ENCODE measurements at places on chromosomes 3 and 15.

DNA sequence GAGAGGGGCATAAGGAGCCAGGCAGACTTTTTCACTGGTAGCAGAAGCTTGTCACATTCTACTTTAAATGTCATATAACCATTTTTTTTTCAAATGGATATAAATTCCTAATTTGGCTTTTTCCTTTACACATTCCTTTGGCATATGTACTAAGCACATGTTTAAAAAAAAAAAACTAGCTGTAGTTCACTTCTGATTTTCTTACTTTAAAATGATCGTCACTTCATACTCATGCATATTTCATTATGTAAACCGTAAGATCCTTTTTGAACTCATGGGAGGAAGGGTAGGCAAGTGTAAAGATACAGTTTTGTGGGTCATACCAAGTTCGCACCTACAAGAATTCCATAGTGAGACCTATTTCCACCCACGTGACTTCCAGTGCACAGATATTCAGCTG, 45.1 kb upstream of the BFSP2 start:
- no peak for DNase-seq

DNA sequence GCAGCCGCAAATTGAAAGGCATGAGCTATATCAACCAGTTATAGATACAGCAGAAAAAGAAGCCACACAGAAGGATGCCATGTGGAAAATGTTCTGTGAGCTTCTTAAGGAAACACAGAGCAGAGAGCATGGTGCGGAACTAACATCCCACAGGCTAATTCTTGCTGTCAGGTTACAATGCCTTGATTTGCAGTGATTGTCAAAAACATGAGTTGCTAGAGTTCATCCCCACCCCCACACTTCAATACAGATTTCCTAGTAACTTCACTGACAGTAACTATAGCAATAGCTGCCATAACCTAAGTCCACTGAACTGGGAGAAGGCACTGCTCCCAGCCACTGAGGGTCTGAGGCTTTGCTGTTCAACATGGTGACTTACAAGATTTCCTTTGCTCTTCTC, 821.6 kb downstream of the SQOR start:
- DNase-seq, result no peak

GRCh38 chr15:62927836-62928235, 114.7 kb upstream of the TPM1 start:
- DNase-seq, result no peak

- DNase-seq, result no peak
These were observed 149.5 kb downstream of the RAP2B start for GRCh38 chr3:153311541-153311940.

DNA sequence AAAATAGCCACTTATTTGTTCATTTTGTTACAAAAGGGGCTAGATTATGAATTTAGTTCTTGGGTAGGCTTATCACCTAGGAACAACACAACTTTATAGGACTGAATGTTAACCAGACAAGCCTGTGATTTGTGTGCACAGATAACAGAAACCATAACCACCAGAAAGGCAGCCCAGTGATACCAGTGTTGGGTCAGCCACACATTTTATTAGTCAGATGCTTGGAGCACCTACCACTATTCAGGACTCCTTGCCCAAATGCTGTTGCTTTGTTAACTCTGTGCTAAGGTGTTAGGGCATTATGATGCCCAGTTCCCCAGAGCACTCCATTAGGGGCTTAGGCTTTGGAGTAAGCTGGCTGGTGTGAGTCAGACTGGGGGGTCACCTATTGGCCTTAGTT, 22.5 kb downstream of the PLCL2 start:
- DNase-seq, result no peak

- DNase-seq, result no peak
These were observed 107.8 kb downstream of the ASB7 start for GRCh38 chr15:100710222-100710621.

- no peak for DNase-seq
These were observed 62.8 kb downstream of the MECOM start for GRCh38 chr3:169600732-169601131.
